Activated CD4-positive, alpha-beta T cell treated with anti-CD3 and anti-CD28 coated beads for 48 hours (primary cell): ENCODE measurements at places on chromosomes 7 and 10.

- DNase-seq = no peak
Observed at GRCh38 chr10:16942381-16943078, 125.3 kb upstream of the RSU1 start.

- no peak for DNase-seq
Observed at GRCh38 chr7:155962968-155963300, 150.7 kb upstream of the SHH start.

DNA sequence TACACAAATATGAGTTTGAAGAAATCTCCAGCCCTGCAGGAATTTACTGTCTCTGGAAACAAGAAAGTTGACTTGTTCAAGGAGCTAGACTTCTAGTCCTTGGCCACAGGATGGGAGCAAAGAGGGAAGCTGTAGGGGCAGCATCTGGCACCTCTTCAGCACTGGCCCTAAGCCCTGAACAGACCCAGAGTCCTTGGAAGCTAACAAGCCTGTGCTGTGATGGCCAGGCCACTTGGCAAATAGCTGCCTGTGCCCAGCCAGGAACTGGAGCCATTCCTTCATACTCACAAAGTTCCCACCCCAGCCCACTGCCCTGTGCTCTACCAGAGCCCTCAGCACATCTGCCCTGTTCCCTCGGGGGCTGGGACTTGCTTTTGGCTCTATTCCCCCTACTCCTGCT is 9.4 kb upstream of the COL13A1 start:
- DNase-seq = no peak

DNA sequence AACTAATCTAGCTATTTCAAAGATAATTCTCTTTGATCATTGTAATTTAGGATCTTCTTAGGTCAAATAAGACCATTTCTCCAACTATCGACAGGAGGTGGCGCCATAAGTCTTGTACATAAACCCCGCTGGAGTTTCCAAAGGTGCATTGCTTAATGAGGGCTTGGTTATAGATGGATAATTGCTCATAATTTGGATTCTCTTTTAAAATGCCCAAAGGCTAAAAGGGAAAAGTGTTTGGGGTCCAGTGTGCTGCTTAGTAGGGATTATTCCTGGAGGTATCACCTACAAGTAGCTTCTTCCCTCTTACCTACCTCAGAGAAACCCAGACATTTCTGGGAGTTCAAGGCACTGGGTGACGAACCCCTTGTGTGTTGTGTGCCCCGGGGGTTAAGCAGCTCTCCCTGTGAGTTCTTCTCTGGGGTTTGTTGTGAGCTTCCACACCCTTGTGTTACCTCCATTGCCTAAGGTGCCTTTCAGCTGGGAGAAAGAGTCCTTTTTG is 75.2 kb downstream of the PAXIP1 start:
- DNase-seq = peak; percentile 84

- no peak for DNase-seq
Observed at GRCh38 chr7:137986252-137987017, 15.5 kb downstream of the CREB3L2 start.

- DNase-seq = no peak
Observed at GRCh38 chr10:84613336-84614021, 285.1 kb downstream of the CCSER2 start.

DNA sequence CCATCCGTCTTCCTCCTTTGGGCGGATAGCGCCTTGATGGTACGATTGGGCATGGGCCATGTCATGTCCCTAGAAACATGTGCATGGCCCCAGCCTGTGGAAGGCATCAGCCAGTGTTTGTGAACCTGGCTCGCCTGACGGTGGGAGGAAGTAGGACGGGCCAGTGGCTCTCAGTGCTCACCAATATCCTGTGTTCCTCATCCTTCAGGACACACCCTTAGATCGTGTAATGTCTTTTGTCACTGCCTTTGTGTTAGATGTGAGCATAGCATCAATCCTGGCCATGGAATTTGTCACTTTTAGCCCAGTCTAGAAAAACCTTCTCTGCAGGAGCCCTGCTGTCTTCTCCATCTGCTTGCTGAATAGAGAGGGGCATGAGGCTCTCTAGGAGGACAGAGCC is 77.6 kb downstream of the PFKFB3 start:
- DNase-seq = no peak

- no peak for DNase-seq
Observed at GRCh38 chr10:14566498-14566897, 208.2 kb downstream of the FAM107B start.

DNA sequence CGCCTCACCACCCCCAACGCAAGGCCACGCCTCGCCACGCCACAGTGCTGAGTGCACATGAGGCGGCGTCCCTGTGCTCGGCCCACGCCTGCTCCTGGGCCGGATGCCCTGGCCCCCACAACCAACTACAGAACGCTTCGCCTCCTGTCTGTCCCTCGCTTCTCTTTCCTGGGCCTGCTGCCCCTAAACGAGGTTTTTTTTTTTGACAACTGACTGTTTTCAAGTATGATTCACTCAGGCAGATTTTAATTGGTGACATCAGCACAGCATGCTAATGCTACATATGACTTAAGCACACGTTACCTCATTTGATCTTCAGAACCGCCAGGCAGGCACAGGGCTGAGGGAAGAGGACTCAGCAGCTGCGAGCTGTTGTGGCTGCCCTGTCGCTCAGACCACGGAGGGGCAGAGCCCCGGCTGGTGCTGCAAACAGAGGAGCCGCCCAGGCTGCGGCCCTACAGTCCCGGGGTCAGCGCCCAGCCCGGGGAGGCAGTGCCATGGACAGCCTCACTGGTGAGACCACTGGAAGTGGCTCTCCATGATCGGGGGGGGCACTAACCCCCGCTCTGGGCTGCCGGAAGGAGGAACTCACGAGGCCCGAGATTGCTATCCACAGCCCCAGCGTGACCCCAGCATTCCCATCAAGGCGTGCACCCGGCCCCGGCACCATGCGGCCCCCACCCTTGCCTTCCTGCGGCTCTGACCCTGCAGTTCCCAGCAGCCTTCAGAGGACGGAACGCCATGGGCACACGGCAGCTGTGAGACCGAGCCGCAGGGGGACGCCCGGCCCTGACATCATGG is 212.8 kb downstream of the MAD1L1 start:
- DNase-seq = peak; percentile 52

DNA sequence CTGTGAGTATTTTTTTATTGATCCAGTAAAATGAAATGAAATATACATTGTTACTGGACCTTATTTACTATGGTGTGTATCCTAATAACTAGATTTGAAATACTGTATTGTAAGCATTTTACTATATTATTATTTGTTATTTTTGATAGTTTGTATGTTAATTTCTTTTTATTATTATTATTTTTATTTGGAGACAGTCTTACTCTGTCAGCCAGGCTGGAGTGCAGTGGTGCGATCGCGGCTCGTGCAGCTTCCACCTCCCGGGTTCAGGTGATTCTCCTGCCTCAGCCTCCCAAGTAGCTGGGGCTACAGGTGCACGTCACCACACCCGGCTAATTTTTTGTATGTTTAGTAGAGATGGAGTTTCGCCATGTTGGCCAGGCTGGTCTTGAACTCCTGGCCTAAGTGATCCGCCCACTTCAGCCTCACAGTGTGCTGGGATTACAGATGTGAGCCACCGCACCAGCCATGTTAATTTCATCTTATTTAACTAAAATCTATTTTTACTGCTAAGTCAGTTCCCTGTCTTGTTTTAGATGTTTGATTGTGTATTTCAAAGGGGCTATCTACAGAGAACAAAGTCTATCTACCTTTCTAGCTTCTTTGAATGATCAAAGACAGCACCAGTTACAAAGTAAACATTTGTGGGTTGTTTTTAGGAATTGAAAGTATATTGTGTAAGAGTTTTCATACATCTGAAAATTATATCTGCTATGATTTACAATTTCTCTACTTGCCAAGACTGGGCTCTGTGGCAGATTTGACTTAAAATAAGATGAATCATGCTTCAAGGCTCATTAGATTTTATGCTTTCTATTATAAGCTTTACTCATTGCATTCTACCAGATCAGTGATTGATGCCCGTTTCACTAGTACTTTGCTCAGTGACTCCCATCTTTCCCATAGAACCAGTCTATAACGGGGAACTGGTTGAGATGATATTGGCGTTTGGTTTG is 41.6 kb downstream of the CDC123 start:
- DNase-seq = no peak
